ENCODE measurements at places on chromosomes 3 and 15. TPM values are rescaled to one million over a fixed set of nuclear protein-coding genes. Genes with fewer than 3 reads are reported as not detected.

The PHLDB2 gene
- 99.0 TPM for total RNA-seq

The CYFIP1 gene
- total RNA-seq = 112 TPM

The ZNF654 gene
- 15.4 TPM for total RNA-seq

DNA sequence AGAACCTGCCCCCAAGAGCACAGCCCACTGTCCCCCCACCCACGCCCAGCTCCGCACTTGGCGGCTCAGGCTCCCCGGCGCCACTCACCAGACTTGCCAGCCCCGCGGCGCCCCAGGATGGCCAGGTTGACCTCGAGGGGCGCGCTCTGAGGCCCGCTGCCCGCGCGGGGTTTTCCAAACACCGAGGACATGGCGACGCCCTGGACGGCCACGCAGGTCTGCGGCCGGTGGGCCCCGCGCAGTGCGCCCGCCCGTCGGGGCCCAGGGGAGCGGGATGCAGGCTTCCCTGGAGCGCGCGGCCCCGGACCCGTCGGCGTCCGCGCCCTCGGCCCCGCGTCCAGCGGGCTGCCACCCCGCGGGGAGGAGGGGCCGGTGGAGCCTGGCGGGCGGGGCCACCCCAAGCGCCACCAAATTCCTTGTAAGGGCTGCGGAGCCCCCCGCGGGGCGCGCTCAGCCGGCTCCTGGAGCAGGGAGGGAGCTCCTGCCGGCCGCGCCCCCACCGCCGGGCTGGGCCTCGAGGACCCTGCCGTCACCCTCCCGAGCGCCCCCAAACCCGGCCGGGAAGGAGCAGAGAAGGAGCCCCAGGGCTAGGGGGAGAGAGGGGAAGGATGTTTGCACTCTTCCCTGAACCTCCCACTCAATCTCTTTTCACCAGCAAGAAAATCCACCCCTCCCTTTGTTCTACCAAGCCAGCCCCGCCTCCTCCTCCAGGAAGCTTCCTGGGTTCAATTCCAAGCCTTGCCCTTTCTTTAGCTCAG is at the start of gene RASL12:
RASL12 (minus strand) TSS at position 347 of the 758 bp plus-strand sequence; CDS start at position 191, 156 bp downstream.
- no peak for DNase-seq

DNA sequence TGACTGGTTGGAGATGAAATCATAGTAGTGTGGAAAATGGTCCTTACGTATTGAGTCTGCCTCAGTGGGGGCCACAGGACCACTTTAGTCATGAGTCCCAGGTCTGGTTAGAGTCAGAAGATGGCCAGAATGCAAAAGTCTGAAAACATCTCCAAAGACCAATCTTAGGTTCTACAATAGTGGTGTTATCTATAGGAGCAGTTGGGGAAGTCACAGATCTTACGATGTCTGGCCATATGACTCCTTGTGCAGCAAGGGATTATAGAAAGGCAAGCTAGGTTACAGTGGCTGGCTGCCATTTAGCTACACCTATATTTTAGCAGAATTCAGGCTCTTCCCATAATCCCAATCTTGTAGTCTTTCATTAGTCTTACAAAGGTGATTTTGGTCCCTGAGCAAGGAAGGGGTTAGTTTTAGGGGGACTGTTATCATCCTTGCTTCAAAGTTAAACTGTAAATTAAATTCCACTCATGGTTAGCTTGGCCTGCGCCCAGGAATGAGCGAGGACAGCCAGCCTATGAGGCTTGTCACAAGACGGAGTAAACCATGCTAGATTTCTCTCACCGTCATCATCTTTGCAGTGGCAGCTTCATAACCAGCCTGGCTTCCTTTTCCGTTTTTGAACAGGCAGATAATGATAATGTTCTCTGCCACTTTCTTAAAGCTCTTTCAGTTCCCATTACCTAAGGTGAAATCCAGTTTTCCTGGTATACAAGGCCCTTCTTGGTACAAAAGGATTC is 134.1 kb downstream of the VPS8 start:
- DNase-seq = no peak

DNA sequence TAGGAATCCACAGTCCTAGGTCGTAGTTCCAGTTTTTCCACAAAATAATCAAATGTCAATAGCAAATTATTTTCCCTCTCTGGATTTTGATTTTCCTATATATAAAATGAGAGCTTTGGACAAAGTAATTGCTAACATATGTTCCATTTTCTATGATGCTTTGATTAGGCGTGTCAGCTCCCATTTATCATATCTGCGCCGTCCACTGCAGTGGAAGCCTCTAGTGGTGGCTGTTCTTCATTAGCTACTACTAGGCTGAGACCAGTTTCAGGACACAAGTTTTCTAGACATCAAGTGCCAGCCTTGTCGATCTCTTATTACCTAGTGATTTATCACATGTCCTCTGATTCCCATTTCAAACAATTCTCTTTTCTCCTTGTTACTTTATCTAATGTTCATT is 271.5 kb downstream of the TUSC7 start:
- no peak for DNase-seq

DNA sequence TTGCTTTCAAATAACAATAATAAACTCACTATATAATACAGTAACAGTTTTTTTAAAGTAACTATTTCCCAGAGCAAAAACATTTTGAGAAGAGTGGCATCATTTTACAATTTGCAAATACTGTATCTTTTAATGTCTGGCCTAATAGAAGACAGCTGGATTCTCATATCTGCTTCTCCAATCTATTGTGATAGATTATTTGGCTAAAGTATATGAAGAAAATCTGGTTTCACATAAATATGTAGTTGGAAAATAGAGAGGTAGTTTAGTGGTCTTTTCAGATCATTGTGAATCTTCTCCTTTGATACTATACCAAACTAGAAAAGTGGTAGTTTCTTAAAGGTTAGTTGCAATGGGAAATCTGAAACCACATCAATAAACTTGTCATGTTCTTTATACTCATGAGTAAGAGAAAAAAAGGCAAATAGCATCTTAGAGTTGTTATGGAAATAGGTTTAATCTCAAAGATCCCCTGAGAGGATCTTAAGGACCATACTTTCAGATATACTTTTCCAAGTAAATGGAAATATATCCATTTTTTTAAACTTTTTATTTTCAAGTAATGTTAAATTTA is 124.8 kb upstream of the NR2E3 start:
- DNase-seq = no peak

DNA sequence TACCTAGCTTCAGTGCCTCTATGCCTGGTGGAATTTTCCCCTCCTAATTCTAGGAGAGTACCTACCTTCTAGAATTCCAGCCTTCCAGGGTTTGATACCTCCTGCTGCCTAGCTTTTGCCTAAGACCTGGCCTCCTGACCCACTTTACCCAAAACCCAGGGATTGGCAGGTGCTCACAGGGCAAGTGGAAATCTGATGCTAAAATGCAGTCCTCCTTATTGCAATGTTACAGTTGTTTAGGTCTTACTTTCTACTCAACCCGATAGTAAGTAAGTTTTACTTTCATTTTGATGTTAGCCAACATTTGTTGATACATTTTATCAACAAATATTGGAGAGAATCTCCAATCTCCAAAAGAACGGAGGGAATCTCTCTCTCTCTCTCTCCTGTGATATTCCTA is 275.9 kb downstream of the DOCK3 start:
- DNase-seq = no peak

DNA sequence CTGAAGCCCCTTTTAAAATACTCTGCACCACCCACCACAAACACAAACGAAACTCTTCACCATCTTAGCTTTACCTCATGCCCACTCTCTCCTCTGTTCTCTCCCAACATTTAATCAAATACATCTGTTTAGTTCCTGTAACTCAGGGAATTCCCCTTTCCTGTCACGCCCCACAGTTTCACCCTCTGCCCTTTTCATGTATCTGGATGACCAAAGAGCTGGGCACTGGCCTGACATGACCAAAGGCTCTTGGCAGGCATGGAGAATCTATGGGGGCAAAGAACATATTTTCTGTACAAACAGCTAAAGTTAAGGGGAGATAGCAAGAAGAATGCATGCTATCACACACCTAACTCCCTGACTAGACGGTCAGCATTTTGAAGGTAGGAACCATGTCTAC is 270.0 kb downstream of the TBL1XR1 start:
- DNase-seq = no peak

GRCh38 chr15:90595763-90596155 is 66.0 kb downstream of the CRTC3 start:
- DNase-seq = no peak

DNA sequence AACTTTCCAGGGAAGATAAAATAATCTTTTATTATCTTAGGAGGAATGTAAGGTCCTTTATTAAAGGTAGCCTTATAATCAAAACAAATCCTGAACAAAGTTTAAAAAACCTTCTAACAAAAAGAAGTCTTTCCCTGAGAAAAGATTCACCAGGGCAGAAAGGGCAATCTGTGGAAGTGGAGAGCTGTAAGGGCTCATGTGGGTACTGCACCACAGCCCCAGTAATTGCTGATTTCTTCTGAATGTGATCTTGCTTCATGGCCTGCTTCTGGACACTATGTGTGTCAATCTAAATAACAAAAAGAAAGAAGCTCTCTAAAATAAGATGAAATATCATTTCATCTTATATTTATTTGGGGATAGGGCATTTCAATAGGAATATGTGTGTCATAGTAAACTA is 1501.6 kb downstream of the OTOL1 start:
- no peak for DNase-seq

DNA sequence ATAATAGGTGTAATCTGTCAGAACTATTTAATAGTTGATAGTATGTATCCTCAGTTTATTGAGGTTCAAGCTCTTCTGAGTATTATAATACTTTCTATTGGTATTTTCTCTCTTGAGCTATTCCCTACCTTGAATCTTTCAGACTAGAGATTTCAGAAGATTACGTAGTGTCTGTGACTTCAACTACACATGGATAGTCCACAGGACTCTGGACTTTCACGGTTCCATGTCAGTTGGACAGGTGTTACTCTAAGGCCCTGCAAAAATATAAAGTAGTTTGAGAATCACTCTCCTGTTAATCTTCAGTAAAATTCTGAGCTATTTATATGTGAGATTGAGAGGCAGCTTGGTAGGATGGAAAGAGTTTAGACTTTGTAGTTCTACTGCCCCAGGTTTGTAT is 353.5 kb upstream of the TPRG1 start:
- no peak for DNase-seq

DNA sequence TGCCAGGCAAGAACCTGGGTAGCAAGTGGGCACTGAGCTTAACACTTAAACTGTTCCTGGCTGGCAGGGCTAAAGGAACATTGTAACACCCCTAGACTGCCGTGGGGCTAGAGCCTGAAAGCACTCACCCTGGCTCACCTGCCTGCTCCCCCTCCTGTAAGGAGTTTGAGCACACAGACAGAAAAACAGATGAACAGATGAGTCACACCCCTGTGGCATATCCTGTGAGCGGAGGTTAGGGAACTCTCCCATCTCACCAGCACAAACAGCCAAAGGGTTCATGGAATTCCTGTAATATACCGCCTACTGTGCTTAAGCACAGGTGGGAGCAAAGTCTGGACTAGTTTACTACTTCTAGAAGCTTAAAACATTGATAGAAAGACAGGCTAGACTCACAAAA is 300.1 kb downstream of the ROBO1 start:
- DNase-seq = no peak

DNA sequence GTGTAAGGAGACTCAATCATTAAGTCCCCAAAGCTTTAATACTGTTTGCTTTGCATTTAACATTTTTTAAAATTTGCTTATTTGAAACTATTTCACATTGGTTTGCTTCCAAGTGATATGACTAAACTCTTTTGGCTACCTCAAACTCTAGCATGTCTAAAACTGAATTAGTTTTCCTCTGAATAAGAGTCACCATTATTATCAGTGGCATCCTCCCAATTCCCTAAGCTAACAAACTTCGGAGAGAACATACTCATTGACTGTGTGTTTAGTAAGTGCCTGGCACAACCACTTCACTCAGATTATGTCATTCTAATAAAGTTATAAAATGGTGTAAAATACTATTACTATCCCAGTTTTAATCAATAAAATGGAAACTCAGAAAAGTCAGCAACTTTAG is 21.9 kb downstream of the ATOSA start:
- DNase-seq = no peak

- DNase-seq = no peak
Measured at GRCh38 chr15:85777250-85778106, 17.2 kb downstream of the KLHL25 start.

Data from thoracic aorta (tissue), 2 donors.